ENCODE measurements at places on chromosomes 5 and 9. TPM values are rescaled to one million over a fixed set of nuclear protein-coding genes. Genes with fewer than 3 reads are reported as not detected.

DNA sequence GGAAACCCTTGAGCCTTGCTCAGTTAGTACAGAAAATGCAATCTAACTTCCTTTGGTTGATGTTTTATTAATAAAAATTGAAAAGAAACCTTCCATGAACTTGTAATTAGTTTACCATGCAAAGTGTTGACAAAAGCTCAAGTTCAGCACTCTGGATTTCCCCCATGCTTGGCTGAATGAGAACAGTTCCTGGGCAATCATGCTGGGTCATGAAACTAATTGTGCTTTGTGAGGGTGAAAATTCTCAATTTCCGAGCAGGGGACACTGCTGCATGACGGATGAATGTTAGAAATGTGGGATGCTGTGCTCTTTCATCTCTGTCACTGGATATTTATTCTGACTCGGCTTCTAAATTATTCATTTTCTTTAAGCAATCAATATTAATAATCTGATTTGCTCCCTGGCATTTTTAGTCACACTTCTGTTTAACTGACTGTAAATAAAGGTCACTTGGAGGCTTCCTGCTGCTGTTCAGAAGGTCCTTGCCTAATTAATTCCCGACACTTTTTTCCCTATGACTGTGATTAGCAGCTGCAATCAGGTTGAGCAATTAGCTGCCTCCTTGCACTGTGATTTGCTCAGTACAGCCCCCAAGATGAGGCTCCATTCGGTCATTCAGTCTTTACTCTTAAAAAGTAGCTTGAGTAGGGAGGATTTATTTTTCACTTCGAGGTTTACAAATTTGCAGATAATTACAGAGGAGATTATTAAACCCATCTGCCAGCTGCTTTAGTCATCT, 678.1 kb upstream of the ZNF608 start:
- no peak for DNase-seq
- no peak overlapping the region for H3K4me3 ChIP-seq
- no peaks in the 10 kb centered on the region for H3K36me3 ChIP-seq
- H3K27me3 ChIP-seq: no peaks in the 10 kb centered on the region
- H3K4me1 ChIP-seq: no peaks in the 10 kb centered on the region

GRCh38 chr9:524008-524407, 309.3 kb downstream of the DOCK8 start:
- no peak overlapping the region for H3K4me3 ChIP-seq
- peaks cover 3% of the 10 kb centered on the region for H3K27me3 ChIP-seq
- no peaks in the 10 kb centered on the region for H3K4me1 ChIP-seq
- no peaks in the 10 kb centered on the region for H3K36me3 ChIP-seq
- no peak for DNase-seq
- no peak overlapping the region for H3K27ac ChIP-seq

GRCh38 chr9:127345566-127345965, 51.4 kb upstream of the SLC2A8 start:
- no peaks in the 10 kb centered on the region for H3K36me3 ChIP-seq
- no peak overlapping the region for H3K27ac ChIP-seq
- H3K27me3 ChIP-seq: peaks cover 10% of the 10 kb centered on the region
- DNase-seq: no peak
- no peak overlapping the region for H3K4me3 ChIP-seq

GRCh38 chr9:133247632-133248031, 27.4 kb downstream of the ABO start:
- H3K27me3 ChIP-seq: peaks cover 12% of the 10 kb centered on the region
- no peak overlapping the region for H3K27ac ChIP-seq
- H3K36me3 ChIP-seq: no peaks in the 10 kb centered on the region
- DNase-seq: no peak
- H3K4me3 ChIP-seq: no peak overlapping the region
- no peaks in the 10 kb centered on the region for H3K4me1 ChIP-seq

GRCh38 chr5:95134326-95134725, 150.6 kb downstream of the MCTP1 start:
- no peaks in the 10 kb centered on the region for H3K36me3 ChIP-seq
- no peak overlapping the region for H3K27ac ChIP-seq
- H3K27me3 ChIP-seq: no peaks in the 10 kb centered on the region
- no peak for DNase-seq
- H3K4me1 ChIP-seq: no peaks in the 10 kb centered on the region

- DNase-seq: no peak
- no peaks in the 10 kb centered on the region for H3K27me3 ChIP-seq
- H3K4me1 ChIP-seq: no peaks in the 10 kb centered on the region
- no peak overlapping the region for H3K4me3 ChIP-seq
These were observed 30.6 kb downstream of the SNX2 start for GRCh38 chr5:122805481-122805880.

GRCh38 chr9:135851748-135852147, 55.6 kb downstream of the CAMSAP1 start:
- H3K4me1 ChIP-seq: no peaks in the 10 kb centered on the region
- no peak overlapping the region for H3K4me3 ChIP-seq
- H3K36me3 ChIP-seq: peaks cover 8% of the 10 kb centered on the region

DNA sequence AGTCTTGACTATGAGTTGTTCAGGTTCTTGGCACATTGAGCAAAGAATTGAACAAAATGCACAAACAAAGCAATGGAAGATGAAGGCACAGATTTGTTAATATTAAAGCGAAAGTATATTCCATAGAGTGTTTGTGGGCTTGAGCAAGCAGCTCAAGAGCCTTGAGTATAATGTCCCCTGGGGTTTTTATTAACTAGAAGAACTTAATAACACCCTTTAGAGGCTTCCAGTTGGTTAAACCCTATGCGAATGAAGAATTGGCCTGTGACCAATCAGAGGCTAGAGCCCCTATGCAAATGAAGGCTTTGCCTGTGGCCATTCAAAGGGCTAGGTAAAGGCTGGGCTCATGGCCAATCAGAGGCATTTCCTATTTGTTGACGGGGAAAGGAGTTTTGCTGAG, 135.3 kb upstream of the IL12B start:
- no peak overlapping the region for H3K4me3 ChIP-seq
- H3K27me3 ChIP-seq: peaks cover 24% of the 10 kb centered on the region
- no peak for DNase-seq
- no peaks in the 10 kb centered on the region for H3K36me3 ChIP-seq
- peaks cover 22% of the 10 kb centered on the region for H3K4me1 ChIP-seq
- H3K27ac ChIP-seq: no peak overlapping the region

DNA sequence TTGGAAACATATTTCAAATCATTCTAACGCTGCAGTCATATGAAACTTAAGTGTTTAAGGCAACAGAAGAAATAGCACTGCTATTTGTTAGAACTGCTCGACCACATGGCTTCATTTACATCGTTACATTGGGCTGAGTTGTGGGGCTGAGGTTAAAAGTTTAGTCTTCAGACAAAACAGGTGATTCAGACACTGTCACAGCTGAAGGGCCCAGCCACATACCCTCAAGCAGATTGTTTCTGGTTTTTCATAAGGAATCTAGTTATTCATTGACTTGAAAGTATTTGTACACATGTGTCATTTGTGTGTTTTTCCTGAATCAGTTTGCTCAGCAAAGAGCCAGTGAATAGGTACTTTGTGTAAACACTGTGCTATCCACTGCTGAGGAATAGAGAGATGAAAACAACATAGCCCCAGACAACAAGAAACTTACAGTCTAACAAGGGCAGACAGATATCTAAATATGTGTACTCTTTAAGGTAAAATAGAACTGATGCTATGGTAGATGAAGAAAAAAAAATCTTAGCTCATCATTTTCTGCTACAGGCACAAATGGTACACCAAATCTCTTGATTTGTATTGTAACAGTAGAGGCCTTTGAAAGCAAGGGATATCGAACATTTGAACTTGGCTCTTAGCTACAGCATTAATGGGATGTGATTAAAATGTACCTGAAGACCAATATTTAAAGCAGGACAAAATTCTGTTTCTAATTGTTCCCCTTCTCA, 357.6 kb upstream of the RPS23 start:
- peaks cover 11% of the 10 kb centered on the region for H3K4me1 ChIP-seq
- H3K4me3 ChIP-seq: no peak overlapping the region
- H3K27ac ChIP-seq: no peak overlapping the region
- no peaks in the 10 kb centered on the region for H3K27me3 ChIP-seq

DNA sequence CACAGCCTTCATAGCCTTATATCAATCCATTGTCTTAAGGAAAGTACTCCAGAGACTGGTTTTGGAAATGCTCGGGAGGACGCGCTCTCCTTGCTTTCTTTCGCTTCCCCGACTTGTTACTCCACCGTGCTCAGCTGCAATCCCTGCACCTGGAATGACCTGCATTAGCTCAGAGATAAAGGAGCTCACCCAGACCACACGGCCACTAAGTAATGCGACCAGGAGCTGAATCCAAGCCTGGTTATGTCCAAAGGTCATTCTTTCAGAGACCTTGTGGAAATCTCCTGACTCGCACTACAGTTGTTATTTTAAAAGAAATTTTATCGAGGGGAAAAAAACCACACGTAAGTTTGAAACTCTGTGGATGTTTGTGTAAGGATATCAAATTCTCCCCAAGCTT, 135.3 kb upstream of the DPYSL3 start:
- no peak overlapping the region for H3K4me3 ChIP-seq
- no peaks in the 10 kb centered on the region for H3K4me1 ChIP-seq
- no peaks in the 10 kb centered on the region for H3K27me3 ChIP-seq
- peaks cover 8% of the 10 kb centered on the region for H3K36me3 ChIP-seq
- no peak overlapping the region for H3K27ac ChIP-seq

DNA sequence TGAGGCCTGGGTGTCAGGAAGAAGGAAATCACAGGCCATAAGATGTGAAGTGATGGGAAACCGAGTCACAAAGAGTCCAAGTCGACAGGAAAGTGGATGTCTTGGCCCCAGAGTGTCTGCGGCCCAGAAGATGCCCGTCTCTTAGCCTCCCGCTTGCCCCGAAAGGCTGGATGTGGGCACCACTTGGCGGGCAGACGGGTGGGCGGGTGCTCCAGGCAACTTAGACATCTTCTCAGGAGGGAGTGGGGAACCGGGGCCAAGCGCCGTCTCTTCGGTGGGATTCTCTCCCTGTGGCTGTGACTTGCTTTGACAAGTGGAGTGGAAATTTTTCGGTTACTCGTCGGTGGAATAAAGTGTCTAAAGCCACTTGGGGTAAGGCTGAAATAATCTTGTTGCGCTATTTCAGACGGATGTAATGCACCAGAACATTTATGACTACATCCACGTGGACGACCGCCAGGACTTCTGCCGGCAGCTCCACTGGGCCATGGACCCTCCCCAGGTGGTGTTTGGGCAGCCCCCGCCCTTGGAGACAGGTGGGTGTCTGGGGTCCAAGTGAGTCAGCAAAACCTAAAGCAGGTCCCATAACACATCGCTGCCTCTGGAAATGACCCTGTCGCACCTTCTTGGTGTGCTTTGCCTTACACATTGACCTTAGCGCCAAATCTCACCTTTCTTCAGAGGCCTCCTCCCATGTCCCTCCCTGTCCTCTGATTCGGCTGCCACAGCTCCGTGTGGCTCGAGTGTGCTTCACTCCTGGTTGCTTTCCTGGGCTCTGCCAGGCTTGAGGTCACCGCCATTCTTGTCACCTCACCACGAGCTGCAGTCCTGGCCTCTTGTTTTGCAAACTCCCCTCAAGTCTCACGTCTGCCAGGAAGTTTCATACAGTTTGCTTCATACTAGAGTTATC, 20.4 kb upstream of the EXOC3 start:
- H3K27ac ChIP-seq: peak overlapping the region; percentile 85
- peaks cover 58% of the 10 kb centered on the region for H3K36me3 ChIP-seq
- peaks cover 43% of the 10 kb centered on the region for H3K4me1 ChIP-seq
- no peaks in the 10 kb centered on the region for H3K27me3 ChIP-seq

GRCh38 chr5:4020400-4020799, 424.8 kb downstream of the IRX1 start:
- no peaks in the 10 kb centered on the region for H3K27me3 ChIP-seq
- no peaks in the 10 kb centered on the region for H3K36me3 ChIP-seq
- H3K4me3 ChIP-seq: no peak overlapping the region

GRCh38 chr5:116813906-116814305, 239.3 kb upstream of the SEMA6A start:
- H3K27ac ChIP-seq: no peak overlapping the region
- no peaks in the 10 kb centered on the region for H3K27me3 ChIP-seq
- no peaks in the 10 kb centered on the region for H3K36me3 ChIP-seq
- DNase-seq: no peak
- no peak overlapping the region for H3K4me3 ChIP-seq
- H3K4me1 ChIP-seq: no peaks in the 10 kb centered on the region

DNA sequence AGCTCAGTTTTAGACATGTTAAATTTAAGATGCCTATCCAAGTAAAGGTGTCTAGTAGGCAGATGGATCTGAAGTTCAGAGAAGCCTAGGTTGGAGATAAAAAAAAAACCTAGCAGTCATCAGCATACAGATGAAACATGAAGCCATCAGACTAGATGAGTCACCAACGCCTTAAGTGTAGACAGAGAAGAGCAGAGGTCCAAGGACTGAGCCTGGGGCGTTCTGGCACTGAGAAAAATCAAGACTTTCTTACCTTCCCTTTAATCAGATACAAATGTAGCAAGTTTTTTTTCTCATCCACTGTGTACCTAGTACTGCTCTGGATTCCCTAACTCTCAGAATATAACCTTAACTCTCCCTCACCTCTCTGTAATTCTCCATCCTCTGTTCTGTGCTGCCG, 97.3 kb downstream of the SIL1 start:
- H3K27ac ChIP-seq: no peak overlapping the region
- no peaks in the 10 kb centered on the region for H3K36me3 ChIP-seq
- no peak overlapping the region for H3K4me3 ChIP-seq
- H3K27me3 ChIP-seq: no peaks in the 10 kb centered on the region
- H3K4me1 ChIP-seq: no peaks in the 10 kb centered on the region

DNA sequence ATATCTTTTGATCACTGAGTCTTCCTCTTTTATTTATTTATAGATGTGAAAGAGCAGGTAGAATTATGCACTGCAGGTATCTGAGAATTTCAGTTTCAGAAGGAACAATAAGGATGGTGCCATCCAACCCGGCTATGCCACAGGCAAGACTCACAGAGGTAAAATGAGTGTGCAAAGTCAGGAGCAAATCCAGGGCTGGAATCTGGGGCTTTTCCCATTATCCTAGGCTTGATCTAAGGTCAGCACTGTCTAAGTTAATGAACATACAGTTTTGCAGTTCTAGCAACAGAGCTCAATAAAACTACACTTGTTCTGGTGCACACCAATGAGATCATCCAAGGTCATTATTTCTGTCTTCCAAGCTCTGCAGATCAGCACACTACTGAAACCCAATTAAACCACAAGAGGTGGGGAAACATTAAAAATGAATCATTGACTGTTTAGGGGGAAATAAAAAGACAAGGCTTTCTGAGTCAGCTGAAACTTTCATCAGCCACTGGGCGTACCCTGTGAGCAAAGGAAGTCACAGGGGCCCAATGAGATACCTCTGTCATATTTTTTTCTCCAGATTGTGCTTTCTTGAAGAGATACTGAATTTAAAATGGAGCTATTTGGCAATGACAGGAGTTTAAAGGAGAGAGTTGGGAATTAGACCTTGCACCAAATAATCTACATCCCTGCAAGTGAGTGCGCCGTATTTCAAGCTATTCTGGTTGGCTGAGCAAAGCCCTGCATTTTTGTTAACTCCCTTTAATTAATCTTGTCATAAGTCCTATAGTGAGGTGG, 662.2 kb upstream of the ZNF608 start:
- H3K27ac ChIP-seq: no peak overlapping the region
- H3K27me3 ChIP-seq: no peaks in the 10 kb centered on the region
- DNase-seq: no peak
- no peaks in the 10 kb centered on the region for H3K4me1 ChIP-seq
- no peak overlapping the region for H3K4me3 ChIP-seq

The PCDHGA6 gene
- total RNA-seq: 0.08 TPM

The ESM1 gene
- total RNA-seq: not detected

The ORM1 gene
- not detected for total RNA-seq

The HTR1A gene
- not detected for total RNA-seq

The HCN1 gene
- not detected for total RNA-seq

The TNC gene
- total RNA-seq: not detected

The IRX2 gene
- not detected for total RNA-seq

The MED22 gene
- 29.1 TPM for total RNA-seq

The CAMK4 gene
- total RNA-seq: 82.7 TPM

The ZMAT2 gene
- 43.3 TPM for total RNA-seq
